T-helper 17 cell (primary cell): ENCODE measurements at places on chromosomes 5 and 9. TPM values are rescaled to one million over a fixed set of nuclear protein-coding genes. Genes with fewer than 3 reads are reported as not detected.

The CRB2 gene
- total RNA-seq = not detected

The ERCC8 gene
- 6.8 TPM for total RNA-seq

GRCh38 chr9:81989700-81990099 lies 1.1 kb downstream of the SPATA31D1 start:
- no peak overlapping the region for H3K27ac ChIP-seq
- H3K4me3 ChIP-seq = no peak overlapping the region
- DNase-seq = no peak
- no peaks in the 10 kb centered on the region for H3K4me1 ChIP-seq
- H3K27me3 ChIP-seq = no peaks in the 10 kb centered on the region

The RHOBTB3 gene
- 2.5 TPM for total RNA-seq

- no peaks in the 10 kb centered on the region for H3K27me3 ChIP-seq
- no peak overlapping the region for H3K4me3 ChIP-seq
- no peak overlapping the region for H3K27ac ChIP-seq
- H3K36me3 ChIP-seq = no peaks in the 10 kb centered on the region
- DNase-seq = no peak
- no peaks in the 10 kb centered on the region for H3K4me1 ChIP-seq
These were observed 107.4 kb downstream of the ZNF462 start for GRCh38 chr9:106970219-106970975.
